ENCODE measurements at places on chromosomes 4 and X.

GRCh38 chrX:37420756-37421155 lies 71.6 kb downstream of the PRRG1 start:
- DNase-seq: no peak

DNA sequence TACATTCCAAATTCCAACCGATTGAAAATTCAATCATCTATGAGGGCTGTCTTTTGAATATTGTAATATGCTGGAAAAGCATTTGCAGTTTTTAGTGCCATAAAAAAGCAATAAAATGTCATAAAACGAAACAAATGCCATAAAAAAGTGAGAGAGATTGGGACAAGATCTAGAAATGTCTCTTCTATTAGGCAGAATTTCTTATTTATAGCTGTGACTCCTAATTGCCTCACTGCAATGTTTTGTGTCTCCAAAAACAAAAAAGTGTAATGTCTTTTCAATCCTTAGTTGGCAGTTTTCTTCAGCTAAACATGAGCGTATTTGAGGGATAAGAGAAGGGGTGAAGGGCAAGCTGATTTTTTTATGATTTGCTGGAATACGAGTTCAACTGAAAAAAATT lies 153.9 kb downstream of the NAF1 start:
- no peak for DNase-seq

GRCh38 chr4:84927428-84927827 lies 39.1 kb downstream of the WDFY3 start:
- no peak for DNase-seq

DNA sequence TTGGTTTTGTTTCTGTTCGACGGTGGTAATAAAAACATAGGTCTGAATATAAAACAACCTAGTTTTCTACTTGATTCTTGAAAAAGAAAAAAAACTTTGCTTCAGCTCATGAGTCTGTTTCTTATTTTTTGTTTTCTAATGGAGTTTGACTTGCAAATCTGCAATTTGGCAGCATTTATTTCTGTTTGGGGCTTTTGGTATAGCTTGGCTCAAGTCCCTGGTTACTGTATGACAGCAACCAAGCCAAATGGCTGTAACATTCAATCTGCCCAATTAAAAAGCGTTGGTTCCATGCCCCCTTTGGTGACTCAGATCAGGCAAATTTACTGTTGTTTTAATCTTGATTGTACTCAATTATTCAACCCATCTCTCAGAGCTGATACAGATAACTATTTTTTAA lies 263.4 kb downstream of the GRIA3 start:
- DNase-seq: no peak

GRCh38 chr4:4248885-4249203 lies 821 bp upstream of the TMEM128 start:
- DNase-seq: no peak

GRCh38 chr4:168374772-168375523 lies 56.4 kb upstream of the DDX60 start:
- no peak for DNase-seq

DNA sequence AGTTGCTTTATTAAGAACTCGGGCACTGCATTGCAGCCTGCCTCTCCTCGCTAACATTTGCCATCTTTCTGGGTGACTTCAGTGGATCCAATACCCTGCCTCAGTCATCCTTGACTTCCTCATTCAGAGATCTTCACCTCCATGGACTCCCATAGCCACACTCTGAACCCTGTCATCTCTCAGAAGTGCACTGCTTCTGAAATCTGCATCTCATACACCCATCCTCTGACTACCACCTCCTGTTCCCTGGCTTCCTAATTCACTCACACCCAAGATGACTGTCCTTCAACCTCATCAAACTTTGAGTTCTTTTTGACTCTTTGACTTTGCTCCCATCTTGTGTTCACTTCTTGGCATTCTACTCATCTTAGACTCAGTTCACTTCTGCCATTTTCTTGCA lies 25.3 kb upstream of the CYBB start:
- no peak for DNase-seq

GRCh38 chr4:153564630-153565525 lies 98.7 kb downstream of the TMEM131L start:
- peak; percentile 57 for DNase-seq
